ENCODE measurements at places on chromosomes 12 and 14.

DNA sequence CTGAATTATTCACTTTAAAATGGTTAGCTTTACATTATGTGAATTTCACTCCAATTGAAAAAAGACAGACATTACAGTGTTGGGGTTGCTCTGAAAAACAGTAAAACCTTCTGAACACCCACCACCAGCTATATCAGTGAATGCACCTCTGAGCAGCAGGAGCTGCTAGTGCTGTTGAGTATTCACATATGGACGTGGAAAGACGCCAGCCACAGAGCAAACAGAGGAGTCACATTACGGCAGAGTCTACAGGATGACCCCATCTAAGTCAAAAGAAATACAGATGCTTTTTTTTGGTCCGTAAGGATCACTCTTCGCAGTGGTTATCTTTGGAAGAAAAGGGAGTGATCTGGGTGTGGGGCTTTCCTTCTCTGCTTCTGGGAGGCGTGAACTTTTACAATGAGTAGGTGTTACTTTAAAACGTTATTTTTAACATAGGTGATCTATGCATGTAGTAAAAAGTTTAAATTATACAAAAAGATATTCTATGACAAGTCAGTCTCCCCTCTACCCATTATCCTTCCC is 4.5 kb downstream of the HVCN1 start:
- DNase-seq, result no peak

DNA sequence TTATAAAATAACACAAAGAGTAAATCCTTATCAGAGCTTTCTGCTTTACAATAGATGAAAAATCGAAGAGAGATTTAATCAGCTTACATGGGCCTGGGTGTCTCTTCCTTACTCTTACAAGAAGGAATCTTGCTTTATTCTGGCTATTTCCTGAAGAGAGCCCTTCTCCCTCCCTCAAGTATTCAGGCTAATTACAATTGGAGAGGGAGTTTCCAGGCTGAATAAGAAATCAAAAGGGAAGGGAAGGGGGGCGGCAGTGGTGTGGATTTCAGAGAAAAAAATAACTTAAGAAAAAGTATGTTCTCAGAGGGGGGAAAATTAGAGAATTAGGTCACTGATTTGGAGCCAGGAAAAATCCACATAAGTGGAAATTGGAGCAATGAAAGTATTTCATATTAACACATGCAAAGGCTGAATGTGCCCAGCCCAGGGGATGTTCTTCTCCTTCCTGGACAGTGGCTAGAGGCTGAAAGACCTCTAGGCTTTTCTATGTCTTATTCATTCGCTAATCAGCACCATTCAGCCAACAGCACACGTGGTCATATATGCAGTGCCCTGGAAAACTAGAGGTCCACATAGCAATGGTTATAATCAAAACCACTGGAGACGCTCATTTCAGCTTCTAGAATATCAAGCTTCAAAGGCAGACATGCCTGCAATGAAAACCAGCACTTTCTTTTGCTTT is 158.9 kb upstream of the BTG1 start:
- no peak for DNase-seq

DNA sequence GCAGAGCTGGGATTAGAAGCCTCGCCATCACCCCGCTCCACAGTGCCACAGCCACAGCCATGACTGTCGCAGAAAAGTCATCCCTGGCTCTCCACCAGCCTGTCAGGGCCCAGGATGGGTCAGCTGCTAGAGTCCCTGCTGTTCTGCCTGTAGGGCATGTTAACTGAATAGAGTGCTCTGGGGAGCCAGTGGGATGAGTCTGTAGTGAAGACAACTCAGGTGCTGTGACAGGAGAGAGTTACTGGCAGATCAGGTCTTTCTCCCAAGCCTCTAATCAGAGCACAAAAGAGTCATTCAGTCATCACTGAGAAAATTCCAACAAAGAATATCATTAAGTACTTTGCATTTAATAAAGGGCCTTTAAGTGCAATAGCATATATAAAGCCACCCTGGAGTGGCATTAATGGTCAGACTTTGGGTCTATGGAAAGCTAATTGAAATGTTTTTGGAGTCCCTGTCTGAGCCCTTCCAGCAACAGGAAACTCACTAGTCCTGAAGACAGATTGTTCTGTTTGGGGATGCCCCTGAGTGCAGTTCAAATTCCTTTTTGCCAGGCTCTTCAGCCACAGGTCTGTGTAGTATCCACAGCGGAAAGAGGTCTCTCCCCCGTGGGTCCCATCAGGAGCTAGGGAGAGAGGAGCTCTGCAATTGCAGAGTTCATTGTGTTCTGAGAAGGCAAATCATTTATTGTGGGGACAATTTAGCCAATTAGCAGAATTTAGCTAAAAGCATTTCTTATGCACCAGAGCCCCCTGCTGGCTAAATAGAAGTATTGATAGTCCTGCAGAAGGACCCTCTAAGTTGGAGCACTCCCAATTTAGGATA is 45.2 kb upstream of the C14orf132 start:
- peak; percentile 52 for DNase-seq

DNA sequence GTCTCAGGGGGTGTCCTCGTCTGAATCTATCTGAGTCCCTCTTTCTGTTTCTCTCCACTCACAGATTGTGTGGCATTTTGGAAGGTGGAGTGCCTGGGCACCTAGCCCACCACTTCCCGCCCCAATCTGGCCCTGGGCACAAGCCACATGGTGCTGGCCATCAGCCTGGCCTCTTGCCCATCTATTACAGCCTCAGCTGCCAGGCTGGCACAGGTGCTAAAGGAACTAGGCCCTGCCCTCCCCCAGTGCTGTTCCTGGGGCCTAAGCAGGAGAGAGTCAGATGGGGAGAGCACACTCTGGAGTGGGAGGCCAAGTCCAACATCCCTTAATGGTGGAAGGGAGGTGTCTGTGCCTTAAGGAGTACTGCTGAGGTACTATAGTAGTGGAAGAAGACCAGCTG is 8.3 kb upstream of the CALCOCO1 start:
- DNase-seq, result no peak

DNA sequence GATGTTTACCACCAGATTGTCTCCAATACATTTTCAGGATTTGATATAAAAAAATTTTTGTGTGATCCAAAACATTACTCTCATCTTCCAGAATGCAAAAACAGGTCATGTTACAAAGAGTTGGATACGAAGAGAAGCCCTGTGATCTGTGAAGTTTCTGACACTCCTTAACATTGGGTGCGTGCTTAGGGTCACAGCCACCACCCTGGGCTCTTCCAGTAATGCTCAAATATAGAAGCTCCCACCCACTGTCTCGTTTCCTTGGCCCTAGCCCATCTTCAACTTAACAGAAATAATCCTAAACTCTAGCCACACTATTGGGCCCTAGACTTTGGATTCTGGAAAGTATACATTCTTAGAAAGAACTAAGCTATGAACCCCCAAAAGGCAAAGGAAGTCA is 32.9 kb upstream of the HSP90B1 start:
- no peak for DNase-seq

DNA sequence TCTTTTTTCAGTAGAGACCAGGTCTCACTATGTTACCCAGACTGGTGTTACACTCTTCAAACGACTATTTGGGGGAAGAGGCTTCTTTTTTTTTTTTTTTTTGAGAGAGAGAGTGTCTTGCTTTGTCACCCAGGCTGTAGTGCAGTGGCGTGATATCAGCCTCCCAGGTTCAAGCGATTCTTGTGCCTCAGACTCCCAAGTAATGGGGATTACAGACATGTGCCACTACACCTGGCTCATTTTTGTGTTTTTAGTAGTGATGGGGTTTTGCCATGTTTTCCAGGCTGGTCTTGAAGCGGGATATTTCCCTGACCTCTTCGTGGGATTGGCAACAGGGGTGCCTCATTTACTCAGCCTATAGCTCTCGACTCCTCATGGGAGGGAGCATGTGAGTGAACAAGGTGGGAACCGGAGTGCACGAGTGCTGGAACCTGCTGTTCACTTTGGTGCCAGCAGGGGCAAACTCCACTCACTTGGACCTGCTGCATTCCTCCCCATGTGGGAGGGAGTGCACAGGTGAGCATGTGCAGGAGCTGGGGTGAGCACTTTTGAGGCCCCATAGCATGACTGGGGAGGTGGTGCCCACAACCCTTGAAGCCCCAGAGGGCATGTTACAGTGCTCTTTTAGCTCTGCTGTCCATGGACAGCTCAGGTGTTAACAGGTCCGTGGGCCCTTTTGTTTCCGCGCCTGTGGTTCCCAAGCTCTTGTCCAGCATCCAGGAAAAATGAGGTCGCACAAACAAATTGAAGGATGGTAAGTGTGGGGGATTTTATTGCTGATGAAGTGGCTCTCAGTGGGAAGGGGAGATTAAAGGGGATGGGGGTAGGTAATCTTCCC is 79.1 kb upstream of the HECTD1 start:
- peak; percentile 54 for DNase-seq
